Activated CD4-positive, alpha-beta T cell treated with anti-CD3 and anti-CD28 coated beads, Interleukin-2, Interleukin-6, amounts not matched to agents 100 ng/mL and 50 ng/mL, durations not matched to agents 16 hours and 8 hours (primary cell): ENCODE measurements at places on chromosomes 3 and 15.
A peak's percentile ranks its signal among the peaks of the same experiment; 100 is the strongest.

- DNase-seq = no peak
These were observed 18.2 kb upstream of the CORO2B start for GRCh38 chr15:68560501-68561113.

- DNase-seq = no peak
These were observed 1.9 kb downstream of the TBC1D2B start for GRCh38 chr15:78075490-78076230.

- no peak for DNase-seq
These were observed 1.2 kb upstream of the PPP2R3A start for GRCh38 chr3:135964160-135964955.

GRCh38 chr15:51600114-51600513 is 22.5 kb downstream of the DMXL2 start:
- DNase-seq = no peak

DNA sequence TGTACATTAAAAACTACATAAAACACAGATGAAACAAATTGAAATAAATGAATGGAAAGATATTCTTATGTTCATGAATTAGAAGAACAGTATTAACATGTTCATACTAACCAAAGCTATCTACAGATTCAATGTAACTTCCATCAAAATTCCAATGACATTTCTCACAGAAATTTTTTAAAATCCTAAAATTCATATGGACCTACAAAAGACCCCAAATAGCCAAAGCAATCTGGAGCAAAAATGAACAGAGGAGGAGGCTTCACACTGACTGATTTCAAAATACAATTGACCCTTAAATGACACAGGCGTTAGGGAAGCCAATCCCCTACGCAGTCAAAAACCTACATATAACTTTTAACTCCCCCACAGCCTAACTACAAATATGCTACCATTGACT is 39.4 kb downstream of the KPNA1 start:
- no peak for DNase-seq

- no peak for DNase-seq
These were observed 14.8 kb downstream of the ADAMTS7 start for GRCh38 chr15:78796510-78796909.

DNA sequence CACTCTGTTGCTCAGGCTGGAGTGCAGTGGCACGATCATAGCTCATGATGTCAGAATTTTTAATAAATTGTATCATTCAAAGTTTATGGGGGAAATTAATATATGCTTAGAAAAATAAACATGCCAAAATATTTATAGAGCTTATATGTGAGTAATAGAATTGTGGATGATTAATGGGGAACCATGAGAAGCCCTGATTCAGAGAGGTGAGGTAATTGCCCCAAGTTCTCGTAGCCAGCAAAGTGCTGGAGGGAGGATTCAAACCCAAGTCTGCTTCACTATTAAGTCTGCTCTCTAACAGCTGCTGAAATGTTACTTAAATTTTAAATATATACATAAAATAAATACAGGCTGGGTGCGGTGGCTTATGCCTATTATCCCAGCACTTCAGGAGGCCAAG is 26.2 kb upstream of the IGF2BP2 start:
- no peak for DNase-seq

DNA sequence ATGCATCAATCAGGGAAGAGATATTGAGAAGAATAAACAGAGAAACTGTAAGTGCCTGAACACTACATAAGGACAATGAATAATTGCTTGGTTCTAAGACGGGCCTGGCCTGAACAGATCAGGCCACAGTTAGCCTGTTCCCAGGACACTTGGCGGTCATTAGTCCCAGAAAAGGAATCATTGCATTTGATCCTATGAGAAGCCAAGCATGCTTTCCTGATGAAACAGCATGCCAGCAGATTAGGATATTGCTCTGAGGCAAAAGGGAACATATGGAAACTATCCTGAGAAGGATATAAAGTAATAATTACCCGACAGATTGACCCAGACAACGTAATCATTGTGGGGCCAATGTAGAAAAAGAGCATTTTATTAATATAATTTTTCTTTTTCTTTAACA is 51.9 kb downstream of the STRIT1 start:
- DNase-seq = no peak

DNA sequence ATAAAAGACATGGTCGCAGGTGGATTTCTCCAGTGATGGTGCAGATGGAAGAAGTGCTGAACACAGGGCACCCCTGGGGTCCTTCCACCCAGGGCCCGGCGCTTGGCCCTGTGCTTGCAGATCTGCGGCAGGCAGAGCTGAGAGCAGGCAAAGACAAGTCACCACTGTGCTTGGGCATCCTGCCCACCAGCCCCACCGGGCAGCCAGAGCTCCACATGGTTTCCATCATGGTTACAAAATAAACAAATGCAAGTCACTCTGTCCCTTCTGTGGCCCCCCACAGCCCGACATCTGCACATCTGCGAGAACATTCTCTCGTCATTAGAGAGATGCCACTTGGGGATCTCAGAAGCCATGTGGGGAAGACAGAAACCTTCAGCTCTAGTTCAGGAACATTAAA is 37.6 kb upstream of the SFMBT1 start:
- no peak for DNase-seq

GRCh38 chr15:40825661-40826422 is 2.7 kb downstream of the PPP1R14D start:
- no peak for DNase-seq

- peak; percentile 70 for DNase-seq
These were observed 15.3 kb upstream of the NRROS start for GRCh38 chr3:196624067-196624790.

- no peak for DNase-seq
These were observed 73.2 kb downstream of the ZIC4 start for GRCh38 chr3:147333098-147333497.

- peak; percentile 24 for DNase-seq
These were observed 34.0 kb upstream of the CCK start for GRCh38 chr3:42300013-42300412.

GRCh38 chr3:74676-75243 is 121.8 kb upstream of the CHL1 start:
- DNase-seq = no peak

DNA sequence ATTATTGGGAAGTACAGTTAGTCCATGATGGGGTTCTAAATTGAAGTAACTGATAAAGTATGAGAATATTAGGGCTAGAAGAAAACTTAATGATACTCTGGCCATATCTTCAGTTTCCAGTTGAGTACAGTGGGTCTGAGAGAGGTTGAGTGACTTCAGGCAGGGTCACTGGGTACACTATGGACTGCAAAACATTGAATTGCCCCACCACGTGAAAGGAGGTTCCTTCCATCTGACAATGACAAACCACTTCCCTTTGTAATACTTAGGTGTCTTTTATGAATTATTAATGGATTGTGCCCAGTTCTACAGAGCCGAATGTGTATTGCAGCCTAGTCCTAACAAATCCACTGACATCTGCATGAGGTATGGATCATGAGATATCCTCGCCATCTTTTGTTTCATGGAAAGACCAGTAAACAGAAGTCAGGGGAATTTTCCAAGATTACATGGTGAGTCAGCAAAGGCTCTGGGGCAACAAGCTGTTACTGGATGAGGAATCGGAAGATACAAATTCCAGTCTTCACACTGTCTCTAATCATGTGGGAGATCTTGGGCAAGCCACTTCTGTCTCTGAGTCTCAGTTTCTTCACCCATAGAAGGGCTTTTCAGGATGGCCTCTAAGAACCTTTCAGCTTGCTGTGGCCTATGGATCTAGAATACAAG is 66.5 kb upstream of the BCL6 start:
- DNase-seq = no peak

- no peak for DNase-seq
These were observed 223.4 kb downstream of the ATP8B4 start for GRCh38 chr15:49895347-49896223.

DNA sequence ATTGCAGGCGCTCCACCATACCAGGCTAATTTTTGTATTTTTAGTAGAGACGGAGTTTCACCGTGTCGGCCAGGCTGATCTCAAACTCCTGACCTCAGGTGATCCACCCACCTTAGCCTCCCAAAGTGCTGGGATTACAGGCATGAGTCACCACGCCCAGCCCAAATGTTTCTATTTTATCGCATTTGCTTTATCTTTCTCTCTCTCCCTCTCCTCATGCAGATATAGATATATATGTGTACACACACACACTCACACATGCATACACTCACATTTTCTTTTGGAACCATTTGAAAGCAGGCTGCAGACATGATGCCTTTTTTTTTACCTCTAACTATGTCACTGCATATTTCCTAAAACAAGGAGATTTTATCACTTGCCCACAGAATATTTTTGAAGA is 7.3 kb upstream of the MCCC1 start:
- no peak for DNase-seq

- no peak for DNase-seq
These were observed 13.5 kb upstream of the GRAMD1C start for GRCh38 chr3:113825090-113825489.

GRCh38 chr15:52670087-52670486 is 9.1 kb downstream of the ATOSA start:
- DNase-seq = no peak

DNA sequence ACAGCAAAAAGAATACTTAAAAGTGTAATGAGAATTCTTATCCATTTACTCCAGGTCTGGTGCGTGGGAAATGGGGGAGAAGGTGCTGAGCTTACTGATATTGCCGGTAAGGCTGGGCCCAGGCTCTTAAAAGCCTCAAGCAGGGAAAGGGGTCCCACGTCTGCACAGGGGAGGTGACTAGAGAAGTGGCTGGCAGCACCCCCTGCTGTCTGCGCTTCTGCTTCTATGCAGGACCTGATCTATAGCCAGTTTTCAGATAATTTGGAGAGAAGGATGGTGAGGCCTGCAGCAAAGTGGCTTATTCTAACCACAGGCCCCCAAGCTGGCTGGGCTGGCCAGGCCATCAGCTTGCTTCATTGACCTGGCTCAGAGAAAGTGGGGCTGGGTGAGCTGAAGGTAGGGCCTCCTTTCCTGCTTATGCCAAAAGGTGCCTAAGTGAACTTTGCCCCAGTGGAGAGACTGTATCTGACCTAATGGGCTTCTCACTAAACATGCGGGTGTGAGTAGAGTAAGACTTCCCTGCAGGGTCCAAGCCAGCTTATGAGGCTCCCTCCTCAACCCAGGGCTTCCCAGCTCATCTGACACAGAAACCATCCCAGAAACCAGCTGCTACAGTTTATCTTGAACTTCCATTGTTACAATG is 30.9 kb upstream of the ATP1B3 start:
- DNase-seq = peak; percentile 4

GRCh38 chr3:146894406-146894805 is 289.3 kb upstream of the PLSCR5 start:
- no peak for DNase-seq

DNA sequence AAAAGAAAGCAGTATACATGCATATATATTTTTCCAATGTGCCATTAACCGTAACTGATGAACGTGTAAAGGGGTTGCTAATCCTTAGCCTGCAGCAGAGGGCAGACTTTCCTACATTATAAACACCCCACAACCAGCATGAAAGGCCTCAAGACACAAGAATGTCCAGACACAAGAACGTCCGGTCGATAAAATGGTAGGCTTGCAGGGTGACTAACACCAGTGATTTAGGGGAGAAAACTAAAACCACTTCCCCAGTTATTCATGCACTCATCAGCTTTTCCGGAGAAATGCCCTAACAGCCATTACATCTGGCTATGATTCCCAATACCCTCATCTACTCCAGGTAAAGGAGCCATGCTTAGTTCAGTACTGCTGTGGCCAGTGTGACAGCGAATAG is 57.4 kb downstream of the LRTM1 start:
- DNase-seq = no peak

- DNase-seq = no peak
These were observed 11.5 kb upstream of the TIMP4 start for GRCh38 chr3:12170207-12170606.

GRCh38 chr15:40879609-40880008 is 5.6 kb upstream of the RHOV start:
- no peak for DNase-seq

DNA sequence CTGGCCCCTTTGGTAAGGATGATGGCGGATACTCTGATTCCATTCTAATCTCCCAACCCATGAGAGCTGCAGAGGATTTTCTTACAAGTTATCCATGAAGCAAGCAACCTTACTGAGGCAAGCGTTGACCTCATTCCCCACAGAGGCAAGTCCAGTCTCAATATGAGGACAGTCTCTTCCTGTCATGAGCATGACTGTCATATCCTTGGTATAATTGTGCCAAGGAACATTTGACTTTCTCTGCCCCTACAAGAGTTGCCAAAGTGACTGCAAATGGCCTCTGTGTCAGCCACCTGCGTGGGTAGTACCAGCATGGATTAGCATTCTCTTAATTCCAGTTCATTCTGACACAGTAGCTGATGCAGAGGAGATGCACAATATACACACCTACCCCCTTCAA is 71.2 kb upstream of the TMEM158 start:
- no peak for DNase-seq

DNA sequence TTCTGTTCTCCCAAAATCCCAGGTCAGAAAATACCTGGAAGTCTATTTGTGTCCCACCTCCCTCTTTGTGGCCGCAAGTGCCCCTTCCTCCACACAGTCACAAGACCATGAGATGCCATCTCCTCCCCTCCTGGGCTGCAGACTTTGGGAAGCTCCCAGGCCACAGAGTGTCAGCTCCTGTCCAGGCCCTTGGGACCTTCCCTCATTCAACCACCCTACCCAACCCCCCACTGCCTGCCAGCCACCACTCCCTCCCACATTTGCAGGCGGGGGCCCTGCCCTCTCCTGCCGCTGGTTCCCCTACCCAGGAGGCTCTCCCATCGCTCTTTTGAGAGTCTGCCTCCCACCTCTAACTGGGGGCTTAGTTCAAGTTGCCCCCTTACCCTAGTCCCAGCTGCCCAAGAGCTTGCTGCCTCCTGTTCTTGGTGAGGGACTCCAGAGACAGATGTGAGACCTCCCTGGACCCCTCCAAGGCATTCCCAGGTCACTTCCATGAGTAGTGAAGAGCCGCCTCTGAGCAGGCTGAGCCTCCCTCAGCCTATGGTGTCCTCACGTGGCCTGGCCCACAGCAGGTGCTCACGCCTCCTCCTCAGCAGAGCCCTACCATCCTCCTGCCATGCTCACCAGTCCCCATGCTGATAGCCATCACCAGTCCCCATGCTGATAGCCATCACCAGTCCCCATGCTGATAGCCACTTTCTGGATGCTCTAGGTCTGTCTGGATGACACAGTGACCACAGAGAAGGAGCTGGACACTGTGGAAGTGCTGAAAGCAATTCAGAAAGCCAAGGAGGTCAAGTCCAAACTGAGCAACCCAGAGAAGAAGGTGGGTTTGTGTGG is 15.9 kb upstream of the STAB1 start:
- no peak for DNase-seq

GRCh38 chr15:90553248-90553745 is 23.6 kb downstream of the CRTC3 start:
- no peak for DNase-seq

- DNase-seq = no peak
These were observed 184.5 kb downstream of the NR1D2 start for GRCh38 chr3:24129549-24129948.

GRCh38 chr3:113552851-113553250 is 20.5 kb downstream of the SIDT1 start:
- no peak for DNase-seq
